Tibial nerve (tissue), 4 donors: ENCODE measurements at places on chromosomes 1 and 21.

DNA sequence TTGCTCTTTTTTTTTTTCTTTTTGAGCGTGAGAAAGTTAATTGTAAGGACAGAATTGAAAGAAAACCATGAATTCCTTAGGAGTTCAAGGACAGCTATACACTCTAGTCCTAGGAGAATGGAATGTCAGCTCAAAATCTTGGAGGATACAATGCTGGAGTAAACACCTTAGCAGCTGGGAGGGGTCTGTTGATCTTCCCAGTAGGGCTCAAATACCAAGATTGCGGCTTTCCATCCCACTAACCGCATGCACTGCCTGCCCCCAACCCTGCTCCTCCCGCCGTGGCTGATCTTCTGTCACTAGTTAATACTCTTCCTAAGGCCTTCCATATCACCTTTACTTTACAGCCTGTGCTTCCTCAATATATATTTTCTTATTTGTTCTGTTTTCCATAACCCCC lies 2.6 kb upstream of the PDC start:
- no peak for DNase-seq

GRCh38 chr1:99814373-99814900 lies 35.7 kb upstream of the AGL start:
- no peak for DNase-seq

DNA sequence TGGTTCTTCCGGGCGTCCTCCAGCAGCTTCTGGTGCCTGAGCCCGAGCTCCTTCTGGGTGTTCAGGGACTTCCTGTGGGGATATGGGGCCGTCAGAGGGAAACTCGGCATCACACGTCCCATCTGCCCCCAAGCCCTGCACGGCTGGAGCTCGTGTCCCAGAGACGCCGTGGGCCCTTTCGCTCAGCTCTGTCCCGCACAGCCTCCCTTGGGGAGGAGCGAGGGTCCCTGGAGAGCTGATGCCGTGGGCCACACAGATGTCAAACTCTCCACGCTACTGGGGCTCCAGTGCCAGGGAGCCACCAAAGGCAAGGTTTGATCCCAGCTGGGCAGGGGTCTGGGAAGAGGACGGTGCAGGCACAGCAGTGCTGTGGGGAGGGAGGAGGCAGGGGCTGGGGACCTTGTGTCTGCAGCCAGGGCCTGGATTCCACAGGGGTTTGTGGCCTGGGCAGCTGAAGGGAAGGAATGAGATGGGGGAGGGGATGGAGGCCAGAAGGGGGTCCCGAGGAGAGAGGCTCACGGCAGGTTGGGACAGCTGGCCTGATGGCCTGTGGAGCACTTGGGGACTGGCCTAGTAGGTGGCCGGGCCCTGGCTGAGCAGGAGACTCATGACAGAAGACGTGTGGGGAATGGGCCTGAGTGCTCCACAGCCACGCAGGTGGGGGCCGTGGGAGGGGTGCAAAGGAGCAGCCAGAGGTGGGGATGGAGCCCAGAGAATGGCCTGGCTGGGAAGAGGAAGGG lies 30.4 kb downstream of the CFAP74 start:
- DNase-seq: no peak

DNA sequence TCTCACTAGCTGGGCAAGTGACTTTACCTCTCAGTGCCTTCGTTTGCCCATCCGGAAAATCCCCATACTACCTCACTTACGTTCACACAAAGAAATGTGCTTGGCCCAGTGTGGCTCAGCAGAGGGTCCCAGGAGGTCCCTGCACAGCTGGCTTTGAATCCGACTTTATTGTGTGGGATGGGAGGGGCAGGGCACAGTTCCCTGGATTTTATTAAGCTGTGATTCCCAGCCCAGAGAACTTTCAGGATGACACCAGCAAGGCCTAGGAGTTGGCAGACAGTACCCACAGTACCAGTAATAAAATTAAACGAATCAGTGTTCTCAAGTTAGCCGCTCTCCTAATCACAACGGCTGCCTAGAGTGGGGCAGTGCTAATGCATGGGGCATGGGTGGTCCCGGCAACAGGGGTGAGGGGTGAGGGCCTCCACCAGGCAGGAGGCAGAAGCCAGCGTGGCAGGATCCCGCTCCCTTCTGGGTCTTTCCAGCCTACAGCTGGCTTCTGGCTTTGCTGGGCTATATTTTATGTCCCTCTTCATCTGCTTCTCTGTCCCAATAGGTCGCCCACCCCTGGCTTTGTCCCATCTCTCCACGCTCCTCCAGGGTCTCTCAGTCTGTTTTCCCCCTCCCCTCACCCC lies 74.9 kb downstream of the VWA5B1 start:
- no peak for DNase-seq
